ENCODE measurements at places on chromosomes 11 and 22. TPM values are rescaled to one million over a fixed set of nuclear protein-coding genes. Genes with fewer than 3 reads are reported as not detected.

GAB4 gene
- 0.14 TPM for total RNA-seq

RFPL1 gene
- total RNA-seq: not detected

- peak; percentile 32 for DNase-seq
Measured at GRCh38 chr11:77065878-77066228, 918 bp upstream of the CAPN5 start.

- DNase-seq: peak; percentile 44
Measured at GRCh38 chr11:47980907-47981621, 705 bp downstream of the PTPRJ start.

GRCh38 chr11:70460964-70461363, 62.6 kb downstream of the CTTN start:
- DNase-seq: no peak

Data from activated naive CD8-positive, alpha-beta T cell treated with anti-CD3 and anti-CD28 coated beads for 36 hours (primary cell).